ENCODE measurements at places on chromosomes 16 and 17.

- DNase-seq = no peak
Observed at GRCh38 chr17:80649672-80650330, 105.2 kb downstream of the RPTOR start.

GRCh38 chr16:70685938-70686375 is at the start of gene MTSS2:
TSS of gene MTSS2 (minus strand) at chr16:70686053. CDS start at chr16:70685791, 262 bp downstream.
- peak; percentile 88 for DNase-seq

DNA sequence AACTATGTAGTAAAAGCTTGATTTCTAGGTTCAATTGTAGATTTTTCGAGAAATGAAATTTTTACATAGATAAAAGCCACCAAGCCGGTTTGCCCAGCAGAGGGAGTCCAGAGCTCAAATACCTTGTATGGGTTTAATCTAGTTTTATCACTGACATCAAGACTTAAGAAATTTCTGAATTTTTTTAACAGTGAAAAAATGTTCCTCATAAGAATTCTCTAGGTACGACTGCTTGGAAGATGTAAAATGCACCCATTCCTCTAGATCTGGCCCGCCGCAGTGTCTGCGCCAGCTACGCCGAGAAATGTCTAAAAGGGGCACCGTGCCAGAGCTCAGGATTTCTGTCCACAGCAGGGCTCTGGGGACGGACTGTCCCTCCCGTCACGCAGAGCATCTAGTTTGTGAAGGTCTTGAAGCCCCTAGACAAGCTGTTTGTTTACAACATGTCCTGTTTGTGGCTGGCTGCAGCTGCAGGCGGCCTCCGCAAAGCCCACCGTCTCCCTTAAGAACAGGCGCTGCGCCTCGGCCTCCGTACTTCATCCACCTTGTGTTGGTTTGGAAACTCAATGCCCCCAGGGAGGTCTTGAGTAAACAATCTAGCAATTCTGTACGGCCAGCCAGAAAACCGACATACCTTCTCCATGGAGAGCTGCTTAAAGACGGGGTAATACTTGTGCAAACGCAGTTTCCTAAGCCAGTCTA is 24.8 kb downstream of the MAP1LC3B start:
- DNase-seq = no peak

- no peak for DNase-seq
Observed at GRCh38 chr17:71173991-71174390, 946.8 kb upstream of the SOX9 start.

GRCh38 chr16:86905302-86905701 is 327.0 kb downstream of the FOXL1 start:
- no peak for DNase-seq

DNA sequence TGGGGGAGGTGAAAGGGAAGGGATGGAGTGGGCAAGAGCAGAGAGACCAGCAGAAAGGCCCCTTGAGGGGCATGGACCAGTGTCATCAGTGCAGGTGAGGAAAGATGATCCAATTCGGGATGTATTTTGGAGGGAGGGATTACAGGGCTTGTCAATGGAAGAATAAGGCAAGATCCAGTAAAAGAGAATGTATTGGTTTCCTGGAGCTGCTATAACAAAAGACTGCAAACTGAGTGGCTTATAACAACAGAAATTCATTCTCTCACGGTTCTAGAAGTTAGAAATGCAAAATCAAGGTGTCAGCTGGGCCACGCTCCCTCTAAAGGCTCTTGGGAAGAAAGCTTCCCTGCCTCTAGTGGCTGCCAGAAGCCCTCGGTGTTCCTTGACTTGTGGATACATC is 41.7 kb downstream of the SLC39A11 start:
- no peak for DNase-seq

GRCh38 chr16:88617268-88618031 is 20.9 kb upstream of the IL17C start:
- no peak for DNase-seq
